ENCODE measurements at places on chromosomes 7 and 10.

GRCh38 chr7:93958216-93958615 lies 36.7 kb downstream of the GNG11 start:
- no peak for DNase-seq

GRCh38 chr7:84637568-84638338 lies 443.2 kb upstream of the SEMA3A start:
- DNase-seq = no peak

GRCh38 chr10:76306856-76307255 lies 875.4 kb downstream of the LRMDA start:
- DNase-seq = no peak

DNA sequence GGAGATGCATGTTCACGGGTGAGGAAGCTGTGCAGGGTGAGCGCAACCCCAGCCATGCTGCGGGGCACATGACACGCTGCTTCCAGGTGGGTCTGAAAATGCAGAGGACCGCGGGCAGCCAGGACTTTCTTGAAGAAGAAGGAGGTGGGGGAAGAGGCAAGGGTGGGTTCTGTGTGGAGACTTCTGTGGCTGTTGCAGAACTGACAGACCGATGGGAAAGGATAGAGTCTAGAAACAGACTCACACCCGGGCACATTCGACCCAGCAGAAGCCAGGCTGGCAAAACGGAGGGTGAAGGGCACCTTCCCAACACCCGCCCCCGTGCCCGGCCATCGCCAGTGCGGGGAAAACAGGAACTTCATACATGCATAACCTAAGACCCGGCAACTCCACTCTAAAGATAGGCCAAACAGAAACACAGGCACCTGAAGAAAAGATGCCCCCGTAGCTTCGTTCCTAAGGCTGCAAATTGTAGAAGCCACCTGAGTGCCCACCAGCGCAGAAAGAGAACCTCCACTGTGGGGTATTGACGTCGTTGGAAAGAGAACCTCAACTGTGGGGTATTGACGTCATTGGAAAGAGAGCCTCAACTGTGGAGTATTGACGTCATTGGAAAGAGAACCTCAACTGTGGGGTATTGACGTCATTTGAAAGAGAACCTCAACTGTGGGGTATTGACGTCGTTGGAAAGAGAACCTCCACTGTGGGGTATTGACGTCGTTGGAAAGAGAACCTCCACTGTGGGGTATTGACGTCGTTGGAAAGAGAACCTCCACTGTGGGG lies 4.8 kb upstream of the KNDC1 start:
- no peak for DNase-seq

GRCh38 chr7:87213252-87213651 lies 6.3 kb downstream of the TMEM243 start:
- no peak for DNase-seq

- no peak for DNase-seq
These were observed 6.6 kb upstream of the TMEM184A start for GRCh38 chr7:1562597-1563051.

DNA sequence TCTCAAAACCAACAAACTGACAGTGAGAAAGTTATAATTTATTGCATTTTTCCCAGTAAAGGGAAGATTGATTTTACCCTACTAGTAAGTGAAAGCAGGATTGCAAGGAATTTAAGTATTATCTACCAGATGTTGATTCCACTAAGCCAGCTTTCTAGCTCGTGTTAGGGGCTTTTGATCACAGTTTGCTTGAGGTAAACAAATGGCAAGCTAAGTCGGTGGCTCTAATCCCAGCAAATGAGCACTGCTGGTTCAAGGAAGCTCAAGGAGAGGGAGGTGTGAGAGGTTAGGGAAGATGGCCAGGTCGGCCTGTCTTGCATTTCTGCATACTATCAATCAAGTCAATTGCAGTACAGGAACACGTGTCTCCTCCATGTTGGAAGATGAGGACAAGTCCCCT lies 448.7 kb upstream of the POM121L12 start:
- DNase-seq = no peak

DNA sequence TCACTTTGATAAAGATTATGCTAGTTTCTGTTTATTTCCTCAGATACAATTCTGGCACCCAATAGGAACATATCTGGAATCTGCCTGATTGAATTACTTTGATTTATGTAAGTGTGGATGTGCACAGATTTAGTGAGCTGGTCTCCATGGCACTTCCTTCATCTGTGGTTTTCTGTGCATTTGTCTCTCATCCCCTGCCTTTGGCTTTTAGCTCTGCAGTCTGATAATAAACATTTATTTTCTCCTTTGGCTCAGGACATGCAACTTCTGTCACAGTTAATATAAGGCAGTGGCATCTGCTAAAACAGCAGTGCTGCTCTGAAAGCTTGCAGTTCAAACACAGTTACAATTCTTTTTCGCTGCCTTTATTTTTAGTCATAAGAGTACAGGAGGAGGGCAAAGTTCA lies 273.7 kb upstream of the CHRM2 start:
- no peak for DNase-seq

- DNase-seq = no peak
These were observed 14.8 kb upstream of the LSM8 start for GRCh38 chr7:118169146-118169545.

- DNase-seq = no peak
These were observed 230.8 kb downstream of the SKAP2 start for GRCh38 chr7:26633557-26633956.

Data from GM20000 (cell line).